HCEC 1CT (cell line): ENCODE measurements at places on chromosomes 1 and 21.

DNA sequence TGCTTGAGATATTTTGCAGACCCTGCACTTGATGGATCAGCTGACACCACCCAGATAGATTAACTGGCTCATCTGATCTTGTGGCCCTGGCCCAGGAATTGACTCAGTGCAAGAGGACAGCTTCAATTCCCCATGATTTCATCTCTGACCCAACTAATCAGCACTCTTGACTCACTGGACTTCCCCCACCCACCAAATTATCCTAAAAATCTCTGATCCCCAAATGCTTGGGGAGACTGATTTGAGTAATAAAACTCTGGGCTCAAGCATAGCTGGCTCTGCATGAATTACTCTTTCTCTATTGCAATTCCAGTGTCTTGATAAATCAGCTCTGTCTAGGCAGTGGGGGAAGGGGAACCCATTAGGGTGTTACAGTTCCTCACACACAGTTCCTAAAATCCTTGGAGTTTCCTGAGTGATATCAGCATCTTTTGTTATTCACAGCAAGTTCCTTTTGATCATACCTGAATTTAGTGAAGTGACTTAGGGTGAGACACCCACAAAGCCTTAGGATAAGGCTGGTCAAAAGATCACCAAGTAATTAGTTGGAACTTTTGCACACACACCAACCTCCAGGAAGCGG lies 104.2 kb downstream of the COP1 start:
- peak; percentile 4 for DNase-seq

DNA sequence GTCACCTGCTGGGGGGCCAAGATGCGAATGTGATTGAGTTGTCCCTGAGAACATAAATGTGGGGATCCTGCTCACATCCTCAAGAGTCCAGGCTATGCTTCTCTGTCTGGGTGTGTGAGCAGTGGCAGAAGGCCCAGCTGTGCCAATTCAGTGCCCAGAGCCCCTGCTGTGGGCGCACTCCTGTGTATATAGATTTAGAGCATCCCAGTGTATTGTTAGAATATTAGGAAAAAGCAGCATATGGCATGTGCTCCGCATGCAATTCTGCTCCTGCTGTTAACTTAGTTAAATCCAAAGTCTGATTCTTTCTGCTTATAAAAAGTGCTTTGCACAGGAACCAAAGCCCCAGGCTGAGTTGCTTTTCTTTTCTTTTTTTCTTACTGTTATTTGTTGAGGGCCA lies 37.8 kb downstream of the FAM78B start:
- DNase-seq = no peak

- no peak for DNase-seq
These were observed 5.1 kb downstream of the ATF3 start for GRCh38 chr1:212613440-212614335.

GRCh38 chr1:4512636-4513035 lies 141.8 kb upstream of the AJAP1 start:
- no peak for DNase-seq

DNA sequence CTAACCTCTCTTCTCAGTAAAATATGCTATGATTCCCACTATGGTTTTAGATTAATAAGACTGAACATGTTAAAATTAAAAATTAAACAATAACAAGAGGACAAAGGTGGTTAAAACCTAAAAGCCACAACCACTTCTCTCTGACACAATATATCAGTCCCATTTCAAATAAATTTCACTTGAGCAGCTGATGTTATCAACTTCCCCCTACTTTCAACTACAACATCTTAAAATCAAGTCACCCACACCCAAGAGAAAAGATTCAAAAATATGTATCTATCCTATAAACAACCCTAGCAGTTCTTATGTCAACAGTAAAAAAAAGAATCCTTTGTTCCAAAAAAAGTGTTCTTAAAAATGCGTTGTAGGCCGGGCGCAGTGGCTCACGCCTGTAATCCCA lies 7.5 kb downstream of the PUM1 start:
- no peak for DNase-seq

GRCh38 chr1:223227486-223228196 lies 84.6 kb upstream of the TLR5 start:
- DNase-seq = no peak

DNA sequence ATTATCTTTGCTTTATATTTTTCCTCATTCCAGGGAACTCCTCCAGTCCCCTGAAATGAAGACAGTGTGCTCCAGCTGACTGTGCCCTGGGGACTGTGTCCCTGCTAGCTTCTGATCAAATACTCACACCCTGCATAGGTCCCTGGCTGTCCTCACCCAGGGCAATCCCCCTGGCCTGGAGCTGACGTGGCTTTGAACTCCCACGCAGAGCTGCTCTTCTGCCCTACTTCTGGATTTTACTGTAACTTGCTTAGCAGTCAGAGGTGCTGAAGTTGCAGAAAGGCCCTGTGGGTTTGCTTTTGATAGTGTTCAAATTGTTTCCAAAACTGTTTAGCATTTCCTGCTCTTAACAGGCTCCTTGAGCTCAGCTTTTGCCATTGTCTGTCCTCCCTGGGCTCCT lies 186.5 kb downstream of the FASLG start:
- no peak for DNase-seq

DNA sequence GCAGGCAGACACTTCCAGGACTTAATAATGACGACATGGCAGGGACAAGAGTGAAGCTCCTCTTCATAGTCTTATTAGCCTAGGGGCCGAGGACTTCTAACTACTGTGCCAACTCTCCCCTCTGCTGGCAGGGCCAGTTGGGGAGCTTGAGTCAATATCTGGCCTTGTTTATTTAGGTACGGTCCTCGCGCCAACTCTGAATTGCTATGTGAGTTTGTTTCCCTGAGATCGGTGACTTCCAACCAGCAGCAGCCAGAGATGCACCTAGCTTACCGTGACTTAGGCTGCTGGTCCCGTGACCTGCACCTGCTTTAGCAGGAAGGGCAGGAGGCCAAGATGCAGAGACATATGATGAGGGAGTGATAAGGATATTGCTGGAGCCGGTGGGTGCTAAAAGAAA lies 451.1 kb downstream of the PCP4 start:
- no peak for DNase-seq

- DNase-seq = no peak
These were observed 24.6 kb downstream of the LAMC2 start for GRCh38 chr1:183210681-183211080.

- no peak for DNase-seq
These were observed 279.8 kb upstream of the VAMP3 start for GRCh38 chr1:7491109-7491817.

- no peak for DNase-seq
These were observed 10.9 kb downstream of the CRCT1 start for GRCh38 chr1:152525080-152525641.

DNA sequence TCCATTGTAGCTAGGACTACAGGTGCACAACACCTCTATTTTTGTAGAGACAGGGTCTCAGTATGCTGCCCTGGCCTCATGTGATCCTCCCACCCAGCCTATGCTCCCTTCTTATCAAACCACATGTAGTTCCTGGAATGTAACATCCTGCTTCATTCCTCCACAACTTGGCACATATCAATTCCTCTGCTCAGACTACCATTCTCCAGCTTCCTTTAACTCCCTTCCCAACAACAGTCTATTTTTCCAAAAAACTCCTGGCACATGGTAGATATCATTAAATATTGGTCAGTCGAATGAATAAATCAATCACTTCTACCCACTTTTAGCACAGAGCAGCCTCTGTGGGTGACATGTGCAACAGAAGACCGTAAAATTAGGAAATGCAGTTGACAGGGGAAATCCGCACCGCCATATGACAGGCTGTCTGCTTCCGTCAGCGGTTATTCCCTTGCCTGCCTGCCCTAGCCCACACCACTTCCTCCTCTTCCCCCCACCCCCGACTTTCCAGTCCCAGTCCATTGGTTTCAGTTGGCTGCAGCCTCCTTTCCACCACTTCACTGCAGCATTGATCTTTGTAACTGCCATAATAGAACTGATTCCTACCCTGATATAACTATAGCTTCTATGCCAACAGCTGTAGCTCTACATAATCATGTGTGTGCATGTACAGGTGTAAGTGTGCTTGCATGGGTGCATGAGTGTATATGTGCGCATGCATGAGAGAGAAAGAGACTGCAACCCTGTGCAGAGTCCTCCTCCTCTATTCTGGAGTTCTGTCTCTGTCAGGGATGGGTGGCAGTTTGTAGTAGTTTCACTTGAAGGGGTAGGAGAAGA lies 6.8 kb upstream of the AKR1A1 start:
- no peak for DNase-seq

DNA sequence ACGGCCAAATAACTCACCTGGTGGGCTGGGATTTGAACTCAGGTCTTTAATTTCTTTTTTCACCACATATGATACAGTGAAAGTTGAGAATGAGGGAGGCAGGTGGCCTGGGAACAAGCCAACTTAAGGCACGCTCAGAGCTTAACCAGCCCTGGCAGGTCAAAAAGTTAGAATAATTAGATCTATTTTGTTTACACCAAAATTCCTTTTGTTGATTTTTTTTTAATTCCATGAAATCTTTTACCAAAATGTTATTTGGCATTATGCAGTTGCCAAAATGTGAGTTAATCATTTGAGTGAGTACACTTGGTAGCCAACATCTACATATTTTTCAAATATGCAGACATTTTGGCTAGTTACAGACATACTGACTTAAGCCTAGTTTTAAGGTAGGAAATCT lies 36.8 kb downstream of the LHX8 start:
- DNase-seq = no peak

DNA sequence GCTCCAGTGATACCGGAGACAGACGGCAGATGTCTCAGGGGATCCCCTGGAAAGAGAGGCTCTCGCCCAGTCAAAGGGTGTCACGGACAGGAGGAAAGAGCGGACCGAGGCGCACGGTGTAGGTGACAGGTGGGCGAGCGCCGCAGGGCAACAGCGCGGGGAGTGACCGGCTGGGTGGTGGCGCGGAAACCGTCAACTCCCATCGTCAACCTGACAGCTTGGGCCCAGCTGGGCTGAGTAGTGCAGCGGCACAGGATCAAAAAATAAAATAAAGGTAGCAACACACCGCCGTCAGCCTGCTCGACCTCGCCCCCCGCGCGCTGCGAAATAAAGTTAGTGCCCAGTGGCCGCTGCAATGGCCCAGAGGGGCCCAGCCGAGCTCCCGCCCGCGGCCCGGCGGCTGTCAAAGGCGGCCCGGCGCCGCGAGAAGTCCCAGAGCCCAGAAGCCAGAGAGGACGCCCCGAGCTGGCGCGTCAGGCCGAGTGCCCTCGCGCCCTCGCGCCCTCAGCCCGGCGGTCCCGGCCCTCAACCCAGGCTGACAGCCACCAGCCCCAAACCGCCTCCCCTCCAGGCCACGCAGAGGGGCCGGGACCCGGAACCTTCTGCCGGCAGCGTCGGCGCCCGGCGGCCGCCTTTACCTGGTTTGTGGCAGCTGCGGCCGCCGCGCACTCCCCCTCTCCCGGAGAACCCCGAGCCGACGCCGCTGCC lies at the start of gene LYST:
Gene LYST (minus strand): TSS at position 702 of the 708 bp plus-strand sequence. CDS start 36,489 bp downstream, outside the sequence.
- peak; percentile 64 for DNase-seq

- no peak for DNase-seq
These were observed 139.5 kb upstream of the SAMSN1 start for GRCh38 chr21:14685568-14685967.

- DNase-seq = no peak
These were observed 436.8 kb upstream of the NR5A2 start for GRCh38 chr1:199590708-199591107.

DNA sequence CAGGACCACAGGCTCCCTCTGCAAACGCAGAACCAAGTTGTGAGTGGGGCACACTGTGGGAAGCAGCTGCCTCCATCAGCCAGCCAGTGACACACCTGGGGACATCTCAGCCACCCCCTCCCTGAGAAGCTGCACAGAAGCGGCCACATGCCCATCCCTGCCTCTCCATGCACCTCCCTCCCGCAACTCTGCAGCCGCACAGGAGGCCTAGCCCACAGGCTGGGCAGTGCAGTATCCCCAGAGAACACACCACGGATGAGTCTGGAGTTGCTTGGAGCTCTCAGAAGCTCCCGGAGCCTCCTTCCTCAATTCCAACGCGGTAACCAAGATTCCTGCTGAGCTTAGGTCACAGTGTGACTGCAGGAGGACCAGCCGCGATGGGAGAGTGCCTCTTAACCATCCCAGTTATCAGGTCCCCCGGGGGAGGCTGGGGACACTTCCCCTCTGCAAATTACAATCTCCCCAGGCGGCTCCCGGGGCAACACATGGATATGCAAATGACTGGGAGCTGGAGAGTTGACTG lies 1.2 kb upstream of the WNT3A start:
- no peak for DNase-seq

GRCh38 chr1:179034720-179035119 lies 9.0 kb downstream of the FAM20B start:
- peak; percentile 56 for DNase-seq

DNA sequence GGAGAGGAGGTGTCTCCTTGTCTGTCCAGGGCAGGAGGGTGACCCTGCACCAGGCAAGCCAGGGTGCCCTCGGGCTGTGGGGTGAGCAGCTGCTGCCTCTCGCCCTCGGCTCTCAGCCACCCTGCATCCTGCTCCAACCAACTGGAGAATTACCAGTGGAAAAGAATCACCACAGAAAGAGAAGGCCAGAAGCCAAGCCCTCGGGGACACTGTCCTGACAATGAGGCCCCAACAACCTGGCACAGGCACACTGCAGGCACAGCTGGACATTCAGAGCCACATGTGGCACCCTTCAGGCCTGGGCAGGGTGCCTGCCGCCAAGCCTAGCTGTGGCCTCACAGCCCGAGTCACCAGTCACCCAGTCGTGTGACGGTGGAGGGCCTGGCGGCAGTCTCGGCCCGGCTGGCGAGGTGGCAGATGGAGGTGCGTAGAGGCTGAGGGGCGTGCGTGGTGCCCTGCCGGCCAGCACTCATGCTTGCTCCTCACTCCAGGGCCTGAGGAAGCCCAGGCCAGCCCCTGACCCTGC lies 12.0 kb downstream of the MEGF6 start:
- no peak for DNase-seq

GRCh38 chr1:6761196-6761737 lies 24.0 kb upstream of the CAMTA1 start:
- DNase-seq = no peak

DNA sequence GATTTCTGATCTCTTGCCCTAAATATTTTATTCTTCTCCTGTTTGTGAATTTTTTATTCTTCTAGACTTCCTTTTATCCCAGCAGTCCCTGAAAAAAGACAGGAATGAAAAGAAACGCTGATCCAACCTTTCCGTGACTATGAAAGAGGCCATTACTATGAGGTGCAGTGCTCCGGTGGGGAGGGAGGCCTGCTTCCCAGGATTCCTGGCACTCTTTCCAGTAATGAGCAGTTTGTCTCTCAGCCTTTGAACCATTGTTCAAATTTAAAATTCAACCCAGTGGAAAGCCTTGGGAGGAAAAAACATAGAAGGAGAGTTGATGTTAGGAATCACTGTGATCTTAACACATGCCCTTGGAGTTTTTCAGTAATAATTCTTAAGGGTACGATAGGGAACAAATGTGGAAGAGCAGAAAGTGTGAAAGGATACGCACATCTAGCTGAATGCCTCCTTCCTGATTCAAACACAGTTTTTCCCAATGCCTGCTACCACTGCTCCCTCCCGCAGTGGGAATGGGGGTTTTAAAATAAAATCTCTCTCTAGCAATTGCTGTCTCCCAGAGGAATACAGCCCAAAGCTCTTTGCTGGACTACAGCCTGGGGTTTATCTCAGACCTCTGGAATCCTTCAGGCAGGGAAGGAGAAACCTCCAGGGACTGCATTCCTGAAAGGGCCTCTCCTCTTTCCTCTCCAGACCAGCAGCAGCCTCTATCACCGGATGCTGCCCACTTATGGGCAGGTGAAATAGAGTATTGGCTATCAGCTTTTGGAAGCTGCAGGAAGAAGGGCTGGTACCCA lies 6.1 kb downstream of the IER5 start:
- peak; percentile 77 for DNase-seq

- DNase-seq = no peak
These were observed 1050.5 kb downstream of the TTLL7 start for GRCh38 chr1:82948386-82948785.
